ENCODE measurements at places on chromosomes 12 and 14.

- DNase-seq: no peak
Measured at GRCh38 chr12:28172434-28173030, 17.7 kb upstream of the CCDC91 start.

DNA sequence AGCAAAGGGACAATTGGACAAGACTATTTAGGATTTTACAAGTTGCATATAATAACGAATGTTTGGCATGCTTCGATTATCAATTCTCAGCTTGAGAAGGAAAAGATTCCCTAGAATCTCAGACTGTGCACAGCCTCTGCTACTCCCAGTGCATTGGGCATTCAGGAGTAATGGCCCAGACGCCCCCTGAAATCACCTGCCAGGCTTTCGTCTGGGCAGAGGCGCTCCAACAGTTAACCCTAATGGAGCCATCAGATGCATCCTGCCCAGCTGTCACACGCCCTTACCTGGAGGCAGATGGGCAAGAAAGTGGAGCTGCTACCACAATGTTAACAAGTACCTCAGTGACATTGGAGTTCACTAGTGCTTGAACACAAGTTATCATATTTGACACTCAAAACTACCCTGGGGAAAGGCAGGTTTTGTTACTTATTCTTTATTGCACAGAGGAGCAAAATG, 927 bp upstream of the LRP6 start:
- no peak for DNase-seq

DNA sequence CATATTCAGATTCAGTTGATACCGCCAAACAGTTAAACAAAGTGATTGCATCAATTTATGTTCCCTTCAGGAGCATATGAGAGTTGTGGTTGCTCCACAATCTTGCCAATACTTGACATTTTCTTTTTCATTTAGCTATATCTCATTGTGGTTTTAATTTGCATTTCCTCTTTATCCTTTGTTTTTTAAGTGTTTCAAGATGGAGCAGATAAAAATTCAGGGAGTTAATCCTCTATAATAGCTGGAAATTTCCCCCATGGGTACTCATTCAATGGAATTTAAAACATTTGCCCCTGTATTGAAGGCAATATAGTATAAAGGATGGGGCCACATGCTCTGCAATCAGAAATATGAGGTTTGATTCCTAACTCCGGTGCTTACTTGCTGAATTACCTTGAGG, 1.1 kb upstream of the EXD2 start:
- no peak for DNase-seq

DNA sequence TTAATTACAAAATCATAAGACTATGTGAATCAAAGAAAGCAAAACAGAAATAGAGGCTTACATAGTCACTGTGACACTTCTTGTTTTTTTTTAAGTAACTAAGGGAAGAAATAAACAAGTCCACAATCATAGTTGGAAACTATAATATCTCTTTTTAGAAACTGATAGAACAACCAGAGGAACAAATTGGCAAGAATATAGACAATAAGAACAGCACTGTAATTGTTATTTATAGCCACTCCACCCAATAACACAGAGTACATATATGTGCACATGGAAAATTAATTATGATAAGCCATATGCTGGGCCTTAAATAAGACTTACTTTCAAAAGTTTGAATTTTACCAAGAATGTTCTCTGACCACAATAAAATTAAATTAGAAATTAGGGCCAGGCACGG, 101.1 kb downstream of the PLEKHG7 start:
- DNase-seq: no peak

- DNase-seq: no peak
Measured at GRCh38 chr12:111407377-111408115, 1.8 kb downstream of the SH2B3 start.

DNA sequence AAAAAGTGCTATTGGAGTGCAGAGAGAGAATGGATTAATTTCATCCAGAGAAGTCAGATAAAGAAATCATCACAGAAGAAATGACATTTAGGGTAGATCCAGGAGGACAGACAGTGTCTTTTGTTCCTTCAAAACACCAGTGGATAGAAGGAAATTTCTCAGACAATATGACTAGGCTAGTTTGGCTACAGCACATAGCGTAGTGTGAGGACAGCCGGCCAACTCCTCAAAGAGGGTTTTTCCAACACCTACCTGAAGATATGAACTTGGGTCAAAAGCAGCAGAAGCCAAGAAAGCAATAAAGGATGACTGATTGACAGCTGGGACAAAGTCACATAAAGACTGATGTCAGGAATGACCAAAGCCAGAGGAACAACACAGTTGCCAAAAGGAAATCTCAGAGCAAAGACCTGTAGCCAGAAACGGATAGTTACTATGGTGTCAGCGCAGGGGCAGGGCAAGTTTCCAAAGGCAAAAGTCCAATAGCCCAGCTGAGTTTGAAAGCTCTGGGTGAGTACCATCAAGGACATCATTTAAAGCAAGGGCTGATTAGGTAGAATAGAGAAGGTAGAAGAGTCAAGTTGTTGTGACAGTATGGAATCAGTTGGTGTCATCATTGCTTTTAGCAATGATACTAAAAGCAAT, 58.7 kb upstream of the PDE3A start:
- no peak for DNase-seq

- no peak for DNase-seq
Measured at GRCh38 chr14:69137843-69138535, 14.9 kb downstream of the DCAF5 start.

- DNase-seq: no peak
Measured at GRCh38 chr12:52222692-52223091, 10.4 kb upstream of the KRT7 start.

DNA sequence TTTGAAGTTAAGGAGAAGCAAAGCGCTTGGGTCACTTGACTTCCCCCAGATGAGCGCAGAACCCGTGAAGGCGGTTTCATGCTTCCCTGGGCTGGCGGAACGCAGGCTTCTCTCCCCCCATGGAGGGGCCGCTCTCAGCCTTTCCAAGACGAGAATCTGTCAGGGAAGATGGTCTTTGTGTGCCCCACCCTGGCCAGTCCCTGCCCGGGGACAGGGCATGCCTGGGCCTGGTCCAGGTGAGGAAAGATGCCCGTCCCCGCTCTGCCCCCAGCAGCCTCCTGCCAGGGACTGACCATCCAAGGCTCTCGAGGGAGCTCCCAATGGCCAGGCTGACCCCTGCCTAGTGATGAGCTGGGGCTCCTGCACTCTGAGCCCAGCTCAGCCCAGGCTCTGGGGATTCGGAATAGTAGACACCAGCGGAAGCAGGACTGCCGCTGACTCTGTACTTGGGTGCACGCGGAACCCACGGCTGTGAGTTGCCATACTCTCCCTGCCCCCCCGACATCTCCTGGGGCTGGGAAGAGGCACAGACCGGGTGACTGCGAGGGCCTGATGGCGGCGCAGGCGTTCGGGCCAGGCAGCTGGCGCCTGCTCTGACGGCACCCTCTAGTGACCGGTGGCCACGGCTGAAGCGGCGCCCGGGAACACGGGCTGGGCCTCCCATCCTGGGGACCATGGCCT, 142.2 kb upstream of the FKBP4 start:
- DNase-seq: no peak

GRCh38 chr14:93084866-93085857, 30.6 kb downstream of the ITPK1 start:
- DNase-seq: no peak

DNA sequence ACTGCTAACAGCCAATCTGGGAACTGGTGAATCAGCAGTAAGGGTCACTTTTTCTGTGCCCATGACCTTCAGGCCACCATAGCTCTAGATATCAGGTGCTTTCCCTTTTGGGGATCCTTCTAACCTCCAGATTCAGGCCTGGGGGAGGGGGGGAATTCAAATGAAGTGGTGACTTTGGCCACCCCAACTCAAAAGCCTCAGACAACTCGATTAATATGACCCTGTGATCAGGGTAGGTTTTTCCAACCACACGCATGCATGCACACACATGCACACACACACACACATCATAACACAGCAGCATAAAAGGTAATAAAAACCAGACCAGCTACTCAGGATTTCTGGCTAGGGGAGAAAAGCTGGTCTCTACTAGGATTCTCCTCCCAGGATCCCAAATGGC, 5.3 kb downstream of the TBX3 start:
- DNase-seq: no peak

GRCh38 chr14:51283402-51284085, 43.5 kb downstream of the TMX1 start:
- no peak for DNase-seq

DNA sequence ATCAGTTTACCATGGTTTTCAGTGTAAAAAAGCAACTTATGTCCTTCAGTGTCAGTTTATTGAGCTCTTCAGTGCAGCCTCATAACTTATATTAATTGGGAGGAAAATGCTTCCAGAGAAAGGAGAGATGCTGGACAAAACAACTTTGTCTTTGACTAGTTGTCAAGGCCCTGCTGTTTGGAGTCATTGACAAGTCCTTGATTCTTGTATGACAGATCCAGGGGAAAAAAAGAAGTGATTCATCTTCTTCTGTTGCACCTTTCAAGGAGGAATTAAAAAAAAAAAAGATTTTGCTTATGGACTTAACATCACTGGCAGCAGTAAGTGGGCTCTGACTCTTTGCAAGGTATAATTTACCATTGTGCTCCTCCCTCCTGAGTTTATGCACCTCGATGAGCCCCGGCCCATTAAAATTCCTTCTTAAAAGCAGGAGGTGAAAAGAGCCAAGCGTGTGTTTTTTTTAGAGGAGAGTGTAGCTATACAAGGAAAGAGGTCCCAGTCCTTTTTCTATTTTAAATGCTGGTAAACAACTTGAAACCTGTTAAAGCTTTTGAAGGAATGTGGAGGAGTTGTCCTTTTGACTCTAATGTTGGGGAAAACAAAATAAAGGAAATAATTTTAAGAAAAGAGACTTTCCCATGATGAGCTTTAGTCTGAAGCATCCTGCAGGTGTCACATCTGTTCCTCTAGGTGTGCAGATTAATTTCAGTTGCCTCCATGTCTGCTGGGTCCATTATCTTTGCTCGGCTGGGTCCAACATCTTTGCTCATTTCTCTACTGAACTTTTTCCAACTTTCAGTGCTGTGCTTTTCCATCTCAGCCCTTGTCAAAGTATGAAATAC, 431.6 kb downstream of the RAD51B start:
- no peak for DNase-seq

DNA sequence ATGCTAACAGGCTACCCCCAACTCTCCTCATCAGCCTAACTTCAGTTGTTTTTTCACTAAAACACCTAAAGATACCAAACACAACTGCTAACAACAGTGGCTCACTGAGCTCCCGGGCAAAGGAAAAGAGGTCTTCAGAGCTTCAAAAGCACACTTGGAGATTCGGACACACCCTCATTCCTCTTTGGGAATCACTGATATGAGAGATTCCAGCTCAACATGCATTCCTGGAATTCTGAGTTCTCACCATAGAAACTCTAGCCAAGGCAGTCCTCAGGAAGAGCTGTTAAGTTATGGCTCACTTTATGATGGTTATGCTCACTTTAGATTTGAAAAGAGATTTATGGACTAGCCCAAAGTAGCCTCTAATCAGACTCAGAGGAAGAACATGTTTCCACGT, 40.1 kb downstream of the STXBP6 start:
- no peak for DNase-seq

- no peak for DNase-seq
Measured at GRCh38 chr14:68405961-68406360, 386.9 kb downstream of the ZFP36L1 start.

GRCh38 chr14:32381869-32382268, 52.8 kb downstream of the AKAP6 start:
- DNase-seq: no peak

GRCh38 chr12:128671528-128672042, 152.2 kb downstream of the SLC15A4 start:
- no peak for DNase-seq

DNA sequence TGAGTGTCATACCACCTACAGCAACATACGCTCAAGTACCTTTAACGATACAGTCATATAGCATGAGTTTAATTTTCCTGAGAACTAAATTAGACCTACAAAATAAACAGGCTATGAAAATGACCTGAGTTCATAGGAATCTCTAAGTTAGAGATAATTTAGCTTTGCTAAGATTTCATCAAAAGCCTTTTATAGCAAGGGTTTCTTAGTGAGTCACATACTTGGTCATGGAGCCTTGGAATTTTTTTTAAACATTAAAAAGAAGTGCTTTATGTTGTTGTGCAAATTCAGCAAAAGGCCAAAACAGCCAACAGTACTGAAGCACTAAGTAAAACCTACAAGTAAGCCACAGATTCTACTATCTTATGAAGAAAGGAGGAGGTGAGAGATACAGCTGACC, 93.6 kb upstream of the FERMT2 start:
- DNase-seq: no peak

DNA sequence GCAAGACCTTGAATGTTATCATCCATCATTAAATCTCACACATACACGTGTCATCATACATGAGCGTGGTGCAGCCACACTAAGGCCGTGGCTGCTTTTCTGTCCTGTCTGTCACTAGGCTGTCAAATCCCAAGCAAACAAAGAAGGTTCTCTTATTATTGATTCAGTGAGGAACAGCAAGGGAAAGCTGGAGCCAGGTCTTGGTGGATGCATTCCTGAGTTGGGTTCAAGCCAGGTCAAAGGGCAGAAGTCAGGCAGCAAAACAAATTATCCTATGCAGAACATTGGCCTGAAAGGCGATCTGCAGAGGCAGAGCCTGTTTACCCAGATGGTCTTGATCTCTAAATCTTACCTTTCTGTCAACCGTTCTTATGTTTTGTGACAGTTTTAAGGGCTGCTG, 252.3 kb downstream of the NEDD1 start:
- no peak for DNase-seq

DNA sequence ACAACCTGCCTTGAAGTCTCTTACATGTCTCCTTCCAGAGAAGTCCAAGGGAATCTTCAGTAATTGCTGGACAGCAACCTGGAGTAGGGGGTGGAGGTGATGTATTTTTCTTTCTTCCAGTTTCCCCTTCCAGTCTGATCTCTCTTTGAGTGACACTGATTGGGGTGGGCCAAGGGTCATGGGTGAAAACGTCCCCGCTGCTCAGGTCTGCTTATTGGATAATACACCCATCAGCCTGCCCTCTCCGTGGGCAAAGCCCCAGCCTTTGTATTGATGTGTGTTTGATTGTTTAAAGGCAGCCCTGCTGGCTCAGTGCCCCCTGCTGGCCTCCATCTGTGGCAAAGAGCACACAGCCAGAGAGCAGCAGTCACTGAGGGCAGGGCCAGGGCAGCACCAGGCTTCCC, 35.7 kb upstream of the ATP2A2 start:
- DNase-seq: peak; percentile 32

GRCh38 chr12:84785951-84786350, 126.6 kb downstream of the SLC6A15 start:
- DNase-seq: no peak

DNA sequence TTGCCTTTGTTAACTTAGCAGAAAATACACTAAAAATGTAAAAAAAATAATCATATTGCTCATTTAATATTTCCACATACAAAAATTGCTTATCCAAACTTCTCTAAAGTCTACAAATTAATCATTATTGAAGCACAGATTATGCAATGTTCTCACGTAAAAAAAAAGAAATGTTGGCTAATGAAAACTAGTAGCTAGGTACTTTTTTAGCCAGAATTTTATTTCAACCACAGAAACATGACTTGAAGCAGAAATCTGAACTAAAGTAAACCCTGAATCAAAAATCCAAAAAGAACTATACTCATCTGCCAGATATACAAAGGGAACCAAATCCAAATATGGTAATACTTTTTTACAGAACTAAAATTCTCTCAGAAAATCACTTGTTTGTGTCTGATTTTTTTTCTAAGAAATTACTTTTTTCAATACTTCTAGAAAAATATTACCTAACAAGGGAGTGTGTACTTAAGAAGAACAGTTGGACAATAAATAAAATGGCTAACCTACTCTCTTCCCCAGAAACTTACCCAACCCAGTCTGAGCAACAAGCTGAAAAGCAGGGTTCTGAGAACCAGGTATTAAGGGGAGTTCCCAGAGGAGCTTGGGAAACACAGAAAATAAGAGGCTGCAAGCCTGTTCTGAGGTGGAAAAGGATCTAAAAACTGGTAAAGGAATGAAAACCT, 78.4 kb upstream of the RAP1B start:
- no peak for DNase-seq

- DNase-seq: no peak
Measured at GRCh38 chr12:3308063-3308462, 182.9 kb upstream of the PRMT8 start.

All from activated gamma-delta T cell treated with Interleukin-2 at 50 U/mL for 16 hours (primary cell).